Cerebellar cortex (tissue), 1 donor: ENCODE measurements at places on chromosomes 7 and 10.
A peak's percentile ranks its signal among the peaks of the same experiment; 100 is the strongest.

DNA sequence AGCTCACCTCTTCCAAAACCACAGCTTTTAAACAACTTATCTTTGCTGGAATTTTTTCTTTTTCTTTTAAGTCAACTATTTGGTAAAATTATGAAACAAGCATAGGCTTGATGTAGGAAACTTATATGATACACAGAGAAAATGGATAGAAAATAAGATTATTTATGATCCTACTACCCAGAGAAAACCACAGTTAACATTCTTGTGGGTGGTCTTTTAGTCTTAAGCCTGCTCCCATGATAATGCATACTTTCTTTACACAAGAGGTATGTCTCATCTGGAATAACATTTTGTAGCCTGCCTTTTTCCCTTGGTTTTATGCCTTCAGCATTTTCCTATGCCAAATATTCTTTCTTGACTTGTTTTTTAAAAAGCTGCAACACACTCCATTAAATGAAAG, 21.4 kb downstream of the PLPP4 start:
- no peak for DNase-seq

DNA sequence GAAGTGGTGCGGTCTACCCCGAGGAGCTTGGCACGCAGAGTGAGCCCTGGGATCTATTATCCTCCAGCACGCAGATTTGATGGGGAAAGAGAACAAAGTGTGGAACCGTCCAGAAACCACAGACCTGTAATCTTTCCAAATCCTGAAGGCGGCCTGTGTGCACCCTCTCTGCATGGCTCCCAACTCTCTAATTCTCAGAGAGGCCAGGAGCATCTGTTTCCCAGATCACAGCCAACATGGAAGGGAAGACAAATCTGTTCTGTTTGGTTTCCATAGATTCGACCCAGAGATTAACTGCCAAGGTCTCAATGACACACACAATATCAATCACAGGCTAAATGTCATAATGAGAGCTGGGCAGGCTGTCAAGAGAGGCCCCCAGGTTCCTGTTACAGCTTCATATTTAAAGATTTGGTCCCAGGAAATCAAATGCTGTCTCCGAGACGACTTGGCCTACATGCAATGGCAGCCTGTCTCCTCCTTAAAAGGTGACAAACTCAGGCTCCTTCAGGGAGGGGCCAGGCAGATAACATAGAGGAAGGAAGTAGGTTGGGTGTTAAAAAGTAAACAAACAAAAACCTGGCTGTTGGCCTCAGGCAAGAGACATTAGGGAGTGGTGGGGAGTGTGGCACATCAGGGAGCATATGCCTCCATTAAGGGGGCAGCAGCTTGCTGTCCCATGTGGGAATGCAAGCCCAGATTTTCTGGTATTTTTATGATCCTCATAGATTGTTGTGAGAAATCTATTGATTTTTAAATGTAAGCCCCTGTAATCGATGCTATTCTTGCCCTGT, 48.8 kb upstream of the SAMD8 start:
- peak; percentile 73 for DNase-seq

- peak; percentile 16 for DNase-seq
Measured at GRCh38 chr7:104653825-104654401, 325.5 kb downstream of the LHFPL3 start.

- DNase-seq = no peak
Measured at GRCh38 chr7:149216402-149216801, 21.1 kb downstream of the ZNF282 start.

- DNase-seq = no peak
Measured at GRCh38 chr7:84975586-84976185, 211.2 kb downstream of the SEMA3D start.

- no peak for DNase-seq
Measured at GRCh38 chr10:42935466-42935865, 141.4 kb upstream of the RET start.

- DNase-seq = no peak
Measured at GRCh38 chr7:39407137-39407536, 159.1 kb upstream of the YAE1 start.

DNA sequence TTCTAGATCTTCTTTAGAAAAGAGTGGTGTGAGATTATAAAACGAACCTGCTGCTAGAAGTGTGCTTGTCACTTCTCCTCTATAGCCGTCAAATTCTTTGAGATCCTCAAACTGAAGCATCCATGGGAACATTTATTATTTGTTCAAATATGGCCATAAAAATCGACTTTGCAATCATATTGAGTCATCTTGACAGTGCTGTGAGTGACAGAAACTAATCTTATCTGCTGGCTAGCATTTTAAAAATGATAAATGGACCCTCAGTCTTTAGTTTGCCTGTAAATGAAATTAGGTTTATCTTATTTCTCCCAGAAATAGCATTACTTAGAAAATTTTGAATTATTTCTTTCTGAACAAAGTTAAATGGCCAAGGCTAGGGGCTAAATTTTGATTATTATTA, 290.8 kb downstream of the EXOC4 start:
- DNase-seq = no peak
